ENCODE measurements at places on chromosomes 4 and X. TPM values are rescaled to one million over a fixed set of nuclear protein-coding genes. Genes with fewer than 3 reads are reported as not detected.

DNA sequence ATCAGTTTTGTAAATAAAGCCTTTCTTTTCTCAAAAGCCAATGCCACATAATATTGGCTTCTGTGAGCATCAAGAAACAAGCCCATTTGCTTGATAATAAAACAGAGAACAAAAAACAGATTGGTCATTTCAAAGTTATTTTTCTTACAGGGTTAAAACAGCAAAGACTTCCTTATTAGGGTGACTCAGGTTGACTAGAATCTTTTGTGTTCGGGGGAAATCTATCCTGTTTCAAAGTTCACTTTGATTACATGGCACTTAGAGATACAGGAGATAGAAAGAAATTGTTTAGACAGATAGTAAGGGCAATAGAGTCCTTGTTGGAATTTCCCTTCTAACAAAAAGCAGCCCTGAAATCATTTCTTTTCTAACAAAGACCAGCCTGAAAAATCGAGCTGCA, 170.0 kb upstream of the GLRA2 start:
- H3K36me3 ChIP-seq: no peaks in the 10 kb centered on the region
- H3K27me3 ChIP-seq: no peaks in the 10 kb centered on the region
- no peak overlapping the region for H3K27ac ChIP-seq
- no peaks in the 10 kb centered on the region for H3K4me1 ChIP-seq

ARAP2 gene
- total RNA-seq: 2.4 TPM

- H3K4me3 ChIP-seq: no peak overlapping the region
- DNase-seq: no peak
- H3K27me3 ChIP-seq: no peaks in the 10 kb centered on the region
- peaks cover 67% of the 10 kb centered on the region for H3K4me1 ChIP-seq
- no peaks in the 10 kb centered on the region for H3K36me3 ChIP-seq
Measured at GRCh38 chr4:141804836-141805235, 168.5 kb downstream of the IL15 start.

PWWP3B gene
- total RNA-seq: 0.42 TPM

TBX22 gene
- not detected for total RNA-seq

DNA sequence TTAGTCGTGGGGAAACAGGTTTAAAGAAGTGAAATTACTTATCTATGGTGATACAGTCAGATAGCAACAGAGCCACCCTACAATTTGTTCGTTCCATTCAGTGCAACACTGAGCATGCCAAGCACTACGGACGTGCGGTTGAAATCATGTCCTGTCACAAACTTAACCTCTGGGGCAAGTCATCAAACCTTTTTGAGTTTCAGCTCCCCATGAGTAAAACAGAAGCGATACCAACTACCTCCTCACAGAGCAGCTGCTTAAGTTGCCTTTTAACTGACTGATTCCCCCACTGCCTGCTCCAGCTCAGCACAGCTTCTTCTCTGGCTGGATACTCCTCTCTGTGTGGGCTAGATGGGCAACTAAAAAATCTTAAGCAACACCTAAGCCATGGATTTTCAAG, 36.0 kb downstream of the LHFPL1 start:
- H3K36me3 ChIP-seq: no peaks in the 10 kb centered on the region
- no peak overlapping the region for H3K4me3 ChIP-seq
- DNase-seq: no peak

XAGE1B gene
- total RNA-seq: not detected

TEX13B gene
- total RNA-seq: not detected

- no peak overlapping the region for H3K27ac ChIP-seq
- no peak overlapping the region for H3K4me3 ChIP-seq
- DNase-seq: no peak
- peaks cover 3% of the 10 kb centered on the region for H3K36me3 ChIP-seq
- H3K27me3 ChIP-seq: peaks cover 56% of the 10 kb centered on the region
Measured at GRCh38 chr4:3874525-3875110, 108.4 kb downstream of the ADRA2C start.

DNA sequence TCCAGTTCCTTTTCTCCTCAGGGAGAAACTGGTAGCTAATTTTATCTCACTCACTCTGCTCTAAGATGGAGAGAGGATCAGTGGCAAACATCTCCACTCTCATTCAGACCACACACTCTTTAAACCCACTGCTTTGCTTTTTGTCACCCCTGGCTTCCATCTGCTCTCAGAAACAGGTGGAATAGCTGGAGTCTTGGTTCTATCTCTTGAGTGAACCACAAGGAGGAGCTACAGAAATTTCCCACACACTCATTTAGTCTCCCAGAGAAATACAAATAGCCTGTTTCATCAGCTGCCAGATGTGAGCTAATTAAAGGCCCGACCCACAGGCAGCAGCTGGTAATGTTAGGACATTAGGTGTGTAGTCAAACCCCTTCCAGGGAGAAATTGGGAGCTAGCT, 96.6 kb downstream of the STPG2 start:
- H3K36me3 ChIP-seq: no peaks in the 10 kb centered on the region
- DNase-seq: no peak
- no peaks in the 10 kb centered on the region for H3K27me3 ChIP-seq

DNA sequence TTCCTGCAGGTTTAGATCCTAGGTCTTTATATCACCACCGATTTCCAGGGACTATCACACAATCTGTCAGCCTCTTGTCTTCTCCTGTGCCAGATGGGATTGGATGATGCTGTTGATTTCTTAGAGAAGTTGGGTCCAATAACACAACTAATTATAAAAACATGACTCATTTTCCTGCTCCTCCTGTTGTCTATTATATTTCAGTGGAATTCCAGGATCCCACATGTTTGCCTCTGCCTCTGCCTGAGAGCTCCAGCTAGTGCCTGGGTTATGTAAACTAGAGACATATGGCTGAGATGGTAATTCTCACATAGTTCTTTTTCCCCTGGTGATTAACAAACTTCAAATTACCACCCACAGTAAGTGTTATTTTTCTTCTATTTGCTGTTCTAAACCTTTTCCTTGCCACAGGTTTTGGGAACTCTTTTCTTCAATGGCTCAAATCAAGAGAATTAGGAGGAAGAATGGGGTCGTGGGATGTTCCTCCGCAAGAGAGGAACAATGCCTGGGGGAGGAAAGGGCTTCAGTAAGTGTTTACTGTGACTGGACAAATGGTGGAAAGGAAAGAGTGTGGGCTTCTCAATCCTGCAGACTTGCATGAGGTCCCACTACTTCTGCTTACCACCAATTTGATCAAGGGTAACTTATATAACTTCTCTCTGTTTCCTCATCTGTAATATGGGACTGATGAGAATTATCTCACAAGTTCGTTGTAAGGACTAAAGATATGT, 3.4 kb upstream of the HOPX start:
- no peak overlapping the region for H3K4me3 ChIP-seq
- no peak for DNase-seq
- no peaks in the 10 kb centered on the region for H3K36me3 ChIP-seq
- no peak overlapping the region for H3K27ac ChIP-seq
- peaks cover 64% of the 10 kb centered on the region for H3K27me3 ChIP-seq
- peaks cover 8% of the 10 kb centered on the region for H3K4me1 ChIP-seq

CTAG2 gene
- not detected for total RNA-seq

DNA sequence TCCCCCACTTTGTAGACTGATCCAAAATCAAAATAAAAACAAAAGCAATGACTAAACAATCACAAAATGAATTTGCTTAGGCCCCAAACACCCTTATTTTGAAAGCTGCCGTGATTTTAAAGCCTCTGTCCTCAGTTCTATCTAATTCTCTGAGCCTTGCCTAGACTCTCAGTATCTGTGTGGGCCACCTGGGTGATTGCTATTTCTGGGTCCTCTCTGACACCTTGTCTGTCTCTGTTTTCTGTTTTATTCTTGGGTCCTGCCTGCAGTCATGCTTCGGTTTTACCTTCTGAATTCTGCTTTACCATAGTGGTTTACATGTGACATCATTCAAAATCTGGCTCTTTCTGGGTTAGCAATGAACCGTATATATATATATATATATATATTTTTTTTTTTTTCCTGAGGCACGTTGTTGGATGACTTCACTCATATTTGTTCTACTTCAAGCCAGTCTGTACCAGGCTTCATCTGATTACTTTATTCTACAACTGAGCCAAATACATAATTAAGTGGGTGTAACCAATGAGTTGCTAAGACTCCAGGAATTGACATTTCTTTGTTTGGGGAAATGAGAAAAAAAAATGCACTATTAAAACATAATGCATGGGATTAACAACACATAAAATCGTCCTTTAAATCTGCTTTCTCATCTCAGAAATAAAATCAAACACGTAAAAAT, 710.7 kb upstream of the SLIT2 start:
- H3K27me3 ChIP-seq: peaks cover 6% of the 10 kb centered on the region
- no peaks in the 10 kb centered on the region for H3K36me3 ChIP-seq
- H3K4me1 ChIP-seq: no peaks in the 10 kb centered on the region
- no peak for DNase-seq

GRCh38 chr4:109979920-109980717, 67.4 kb downstream of the EGF start:
- H3K27me3 ChIP-seq: peaks cover under 1% of the 10 kb centered on the region
- H3K27ac ChIP-seq: no peak overlapping the region
- H3K4me1 ChIP-seq: peaks cover 2% of the 10 kb centered on the region
- no peak overlapping the region for H3K4me3 ChIP-seq
- no peak for DNase-seq

KDM5C gene
- 88.9 TPM for total RNA-seq

- no peak overlapping the region for H3K4me3 ChIP-seq
- H3K4me1 ChIP-seq: peaks cover 24% of the 10 kb centered on the region
- no peaks in the 10 kb centered on the region for H3K36me3 ChIP-seq
- no peak overlapping the region for H3K27ac ChIP-seq
- DNase-seq: no peak
Measured at GRCh38 chr4:187910741-187911140, 84.8 kb upstream of the ZFP42 start.

GRCh38 chr4:169340834-169341233, 70.1 kb upstream of the SH3RF1 start:
- DNase-seq: no peak
- H3K27me3 ChIP-seq: no peaks in the 10 kb centered on the region
- peaks cover 5% of the 10 kb centered on the region for H3K4me1 ChIP-seq
- no peak overlapping the region for H3K4me3 ChIP-seq
- no peaks in the 10 kb centered on the region for H3K36me3 ChIP-seq
- no peak overlapping the region for H3K27ac ChIP-seq

- no peak overlapping the region for H3K4me3 ChIP-seq
- peaks cover 7% of the 10 kb centered on the region for H3K4me1 ChIP-seq
- no peaks in the 10 kb centered on the region for H3K36me3 ChIP-seq
Measured at GRCh38 chr4:970046-970745, 3.2 kb downstream of the DGKQ start.

- no peaks in the 10 kb centered on the region for H3K27me3 ChIP-seq
- DNase-seq: no peak
- H3K4me1 ChIP-seq: peaks cover 15% of the 10 kb centered on the region
- no peak overlapping the region for H3K27ac ChIP-seq
- H3K36me3 ChIP-seq: no peaks in the 10 kb centered on the region
Measured at GRCh38 chrX:119695535-119696050, 2.6 kb upstream of the SEPTIN6 start.

DNA sequence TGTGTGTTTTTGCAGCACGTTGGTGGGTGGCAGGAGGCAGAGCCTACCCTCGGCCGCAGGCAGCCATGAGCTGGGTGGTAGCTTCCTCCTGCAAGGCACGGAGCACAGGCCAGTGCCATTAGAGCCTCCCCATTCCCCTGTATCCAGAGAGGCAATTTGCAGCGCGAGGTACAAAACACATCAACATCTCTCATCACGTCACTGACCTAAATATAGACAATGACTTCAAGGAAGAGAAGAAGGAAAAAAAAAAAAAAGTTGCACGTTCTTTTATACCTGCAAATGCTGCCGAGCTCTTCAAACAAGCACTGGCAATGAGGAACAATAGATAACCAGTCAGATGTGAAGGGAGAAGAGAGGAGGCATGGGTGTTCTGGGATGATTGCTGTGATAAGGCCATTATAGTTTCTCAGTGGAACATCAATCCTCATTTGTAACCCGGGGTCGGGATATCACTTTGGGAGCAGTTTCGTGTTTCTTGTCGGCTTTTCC, 159.9 kb downstream of the MGST2 start:
- DNase-seq: no peak
- H3K4me3 ChIP-seq: no peak overlapping the region
- no peak overlapping the region for H3K27ac ChIP-seq

- peaks cover 5% of the 10 kb centered on the region for H3K27me3 ChIP-seq
- no peaks in the 10 kb centered on the region for H3K4me1 ChIP-seq
- no peak overlapping the region for H3K27ac ChIP-seq
- no peaks in the 10 kb centered on the region for H3K36me3 ChIP-seq
Measured at GRCh38 chr4:26131711-26132110, 189.1 kb upstream of the RBPJ start.

GAGE12H gene
- total RNA-seq: not detected

FOXO4 gene
- 23.3 TPM for total RNA-seq

CFAP299 gene
- total RNA-seq: not detected

GRCh38 chr4:176156656-176157055, 38.7 kb downstream of the SPATA4 start:
- no peak for DNase-seq
- H3K27me3 ChIP-seq: no peaks in the 10 kb centered on the region
- no peaks in the 10 kb centered on the region for H3K4me1 ChIP-seq
- H3K36me3 ChIP-seq: no peaks in the 10 kb centered on the region
- H3K27ac ChIP-seq: no peak overlapping the region
- H3K4me3 ChIP-seq: no peak overlapping the region

GRCh38 chr4:184416913-184417734, 57.2 kb downstream of the IRF2 start:
- peaks cover 15% of the 10 kb centered on the region for H3K4me1 ChIP-seq
- H3K36me3 ChIP-seq: peaks cover 40% of the 10 kb centered on the region
- no peaks in the 10 kb centered on the region for H3K27me3 ChIP-seq
- DNase-seq: no peak
- peak overlapping the region; percentile 87 for H3K27ac ChIP-seq

DNA sequence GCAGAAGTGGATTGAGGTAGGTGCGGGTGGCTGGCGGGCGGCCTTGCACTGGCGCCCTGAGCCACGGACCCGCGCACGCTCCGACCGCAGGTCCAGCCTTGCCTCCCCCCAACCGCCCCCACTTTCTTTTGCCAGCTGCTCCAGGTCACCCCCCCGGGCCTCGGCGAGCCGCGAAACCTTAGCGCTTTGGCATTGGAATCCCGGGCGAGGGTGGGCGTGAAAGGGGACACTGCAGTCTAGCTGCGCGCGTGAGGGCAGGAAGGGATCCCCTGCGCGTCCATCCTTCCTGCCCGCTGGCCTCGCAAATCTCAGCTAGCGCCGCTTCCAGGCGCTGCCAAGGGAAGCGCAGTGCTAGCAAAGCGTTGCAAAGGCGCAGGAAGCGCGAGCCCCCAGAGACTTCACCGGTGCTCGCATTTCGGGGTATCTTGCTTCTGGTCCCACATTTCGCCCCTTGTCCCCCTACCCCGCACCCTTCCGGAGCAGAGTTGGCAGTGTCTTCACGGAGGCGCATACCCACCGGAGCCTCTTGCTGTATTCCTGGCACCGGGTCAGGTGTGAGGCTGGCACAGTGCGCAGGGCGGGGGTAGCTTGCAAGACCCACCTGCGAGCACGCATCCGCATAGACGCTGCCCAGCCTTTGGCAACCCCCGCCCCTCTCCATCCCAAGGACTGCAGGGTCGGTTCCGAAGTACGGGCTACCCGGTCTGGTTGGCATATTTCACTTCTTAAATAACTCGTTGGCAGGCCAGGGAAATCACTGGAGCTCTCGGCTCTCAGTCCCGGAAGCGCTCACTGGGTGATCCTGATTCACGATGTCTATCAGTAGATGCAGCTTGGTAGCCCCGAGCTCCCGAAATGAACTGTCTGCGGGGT, 104.4 kb downstream of the UCHL1 start:
- peaks cover 5% of the 10 kb centered on the region for H3K4me1 ChIP-seq
- H3K4me3 ChIP-seq: peak overlapping the region; percentile 69
- no peak for DNase-seq
- H3K27ac ChIP-seq: no peak overlapping the region
- H3K36me3 ChIP-seq: no peaks in the 10 kb centered on the region

PDE6B gene
- total RNA-seq: 1.6 TPM

GRCh38 chrX:133653358-133653757, 238.1 kb upstream of the GPC4 start:
- no peaks in the 10 kb centered on the region for H3K27me3 ChIP-seq
- H3K27ac ChIP-seq: no peak overlapping the region
- H3K4me1 ChIP-seq: peaks cover 21% of the 10 kb centered on the region
- no peaks in the 10 kb centered on the region for H3K36me3 ChIP-seq
- DNase-seq: no peak

ADH7 gene
- total RNA-seq: not detected

All from osteocyte (in vitro differentiated cells).